ENCODE measurements at places on chromosomes 7 and 10. TPM values are rescaled to one million over a fixed set of nuclear protein-coding genes. Genes with fewer than 3 reads are reported as not detected.
A peak's percentile ranks its signal among the peaks of the same experiment; 100 is the strongest.

MLXIPL gene
- polyA plus RNA-seq, result not detected

SFTPA1 gene
- polyA plus RNA-seq, result not detected

ZNF25 gene
- 6.0 TPM for polyA plus RNA-seq

VGF gene
- 0.14 TPM for polyA plus RNA-seq

COL17A1 gene
- polyA plus RNA-seq, result 0.12 TPM

RSPH10B gene
- not detected for polyA plus RNA-seq

RPEL1 gene
- 0.18 TPM for polyA plus RNA-seq

THNSL1 gene
- polyA plus RNA-seq, result 2.2 TPM

TMEM196 gene
- polyA plus RNA-seq, result not detected

HMX3 gene
- not detected for polyA plus RNA-seq

DNA sequence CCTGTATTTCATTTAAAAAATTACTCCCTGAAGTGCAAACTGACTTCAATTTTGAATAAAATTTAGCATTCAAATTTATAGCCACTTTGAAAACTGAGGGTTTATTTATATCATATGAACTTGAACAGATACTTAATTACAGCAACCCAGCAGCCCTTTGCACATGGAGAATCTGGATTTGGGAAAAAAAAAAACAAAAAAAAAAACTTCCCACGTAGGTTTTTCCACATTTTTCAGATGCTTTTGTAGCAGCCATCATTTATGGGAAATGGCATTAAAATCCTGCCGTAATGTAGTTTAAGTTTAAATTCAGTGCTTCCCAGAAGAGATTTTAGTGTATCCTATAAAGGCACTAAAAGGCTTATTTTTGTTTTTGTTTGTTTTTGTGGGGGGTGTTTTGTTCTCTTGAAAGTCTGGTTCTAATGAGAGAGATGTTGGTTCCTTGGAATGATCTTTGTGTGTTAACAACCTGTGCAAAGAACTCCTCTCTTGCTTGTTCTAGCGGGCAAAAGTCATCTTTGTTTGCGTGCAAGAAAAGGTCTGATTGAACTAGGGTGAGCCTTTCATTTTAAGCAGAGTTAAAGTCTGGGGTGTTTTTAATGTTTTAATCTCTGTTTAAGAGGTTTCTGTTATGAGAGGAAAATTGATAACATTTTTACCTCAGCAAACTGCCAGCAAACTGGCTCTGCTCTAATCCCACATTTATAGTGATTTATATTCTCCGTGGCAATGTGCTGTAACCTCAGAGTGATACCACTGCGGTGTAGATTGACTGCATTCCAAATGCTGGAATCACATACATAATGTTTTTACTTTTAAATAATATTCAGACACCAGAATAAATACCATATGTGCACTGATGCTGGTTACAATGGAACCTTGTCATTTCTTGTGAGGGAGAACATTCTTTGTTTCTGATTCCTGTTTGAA, 105.5 kb downstream of the WNT2 start:
- H3K4me3 ChIP-seq, result no peak overlapping the region
- no peak overlapping the region for H3K27ac ChIP-seq
- peaks cover 2% of the 10 kb centered on the region for H3K36me3 ChIP-seq
- peak; percentile 26 for DNase-seq
- no peaks in the 10 kb centered on the region for H3K27me3 ChIP-seq

GRCh38 chr7:11804621-11805020, 27.4 kb downstream of the THSD7A start:
- no peaks in the 10 kb centered on the region for H3K4me1 ChIP-seq
- no peak overlapping the region for H3K27ac ChIP-seq
- H3K27me3 ChIP-seq, result no peaks in the 10 kb centered on the region
- H3K36me3 ChIP-seq, result no peaks in the 10 kb centered on the region

GRCh38 chr10:27741173-27742091, 4.2 kb downstream of the MKX start:
- DNase-seq, result no peak
- peaks cover 42% of the 10 kb centered on the region for H3K27me3 ChIP-seq
- H3K4me1 ChIP-seq, result no peaks in the 10 kb centered on the region
- no peaks in the 10 kb centered on the region for H3K36me3 ChIP-seq

GRCh38 chr10:91787810-91788209, 10.4 kb upstream of the TNKS2 start:
- no peaks in the 10 kb centered on the region for H3K36me3 ChIP-seq
- H3K27ac ChIP-seq, result no peak overlapping the region
- no peaks in the 10 kb centered on the region for H3K27me3 ChIP-seq
- H3K4me1 ChIP-seq, result no peaks in the 10 kb centered on the region
- H3K4me3 ChIP-seq, result no peak overlapping the region

DNA sequence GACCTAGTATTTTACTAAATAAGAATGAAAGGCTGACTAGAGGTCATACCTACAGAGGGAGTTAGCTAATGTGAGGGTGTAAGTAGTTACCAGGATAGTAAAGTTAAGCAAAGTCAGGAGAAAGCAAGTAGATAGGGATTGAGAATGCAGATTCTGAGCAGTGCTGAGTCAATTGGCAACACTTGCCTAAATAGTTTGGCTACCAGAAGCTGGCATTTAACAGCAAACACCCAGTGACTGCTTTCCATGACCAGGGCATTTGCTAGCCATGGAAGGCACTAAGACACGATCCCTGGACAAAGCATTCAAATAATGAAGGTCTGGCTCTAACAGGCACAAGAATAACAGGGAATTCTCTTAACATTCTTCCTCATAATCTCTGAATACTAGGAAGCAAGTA, 25.9 kb downstream of the TNKS2 start:
- no peak overlapping the region for H3K4me3 ChIP-seq
- H3K36me3 ChIP-seq, result peaks cover 9% of the 10 kb centered on the region
- H3K27ac ChIP-seq, result no peak overlapping the region
- no peaks in the 10 kb centered on the region for H3K4me1 ChIP-seq
- DNase-seq, result no peak

DNA sequence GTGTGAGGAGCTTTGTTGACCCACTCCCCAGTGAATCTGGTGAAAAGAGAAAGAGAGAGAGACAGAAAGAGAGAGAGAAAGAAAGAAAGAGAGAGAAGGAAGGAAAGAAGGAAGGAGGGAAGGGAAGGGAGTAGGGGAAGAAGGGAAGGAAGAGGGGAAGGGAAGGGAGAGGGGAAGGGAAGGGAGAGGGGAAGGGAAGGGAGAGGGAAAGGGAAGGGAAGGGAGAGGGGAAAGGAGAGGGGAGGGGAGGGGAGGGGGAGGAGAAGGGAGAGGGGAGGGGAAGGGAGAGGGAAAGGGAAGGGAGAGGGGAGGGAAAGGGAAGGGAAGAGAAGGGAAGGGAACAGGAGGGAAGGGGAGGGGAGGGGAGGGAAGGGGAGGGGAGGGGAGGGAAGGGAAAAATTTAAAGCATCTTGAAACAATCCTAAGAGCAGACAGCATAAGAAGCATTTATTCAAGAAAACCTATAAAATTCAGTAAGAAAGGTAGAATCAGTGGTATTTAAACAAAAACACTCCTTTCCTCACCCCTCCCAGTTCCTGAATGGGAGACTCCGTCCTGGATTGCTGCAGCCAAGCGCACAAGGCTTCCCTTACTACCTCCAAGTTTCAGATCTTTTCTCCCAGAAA, 846.2 kb upstream of the POM121L12 start:
- no peaks in the 10 kb centered on the region for H3K36me3 ChIP-seq
- no peak overlapping the region for H3K27ac ChIP-seq
- H3K4me1 ChIP-seq, result no peaks in the 10 kb centered on the region
- no peak for DNase-seq
- no peak overlapping the region for H3K4me3 ChIP-seq

GRCh38 chr10:17756557-17757217, 4.7 kb downstream of the TMEM236 start:
- no peak overlapping the region for H3K27ac ChIP-seq
- no peaks in the 10 kb centered on the region for H3K36me3 ChIP-seq
- no peaks in the 10 kb centered on the region for H3K4me1 ChIP-seq
- DNase-seq, result no peak

- no peaks in the 10 kb centered on the region for H3K36me3 ChIP-seq
- H3K27ac ChIP-seq, result no peak overlapping the region
- no peak overlapping the region for H3K4me3 ChIP-seq
- H3K27me3 ChIP-seq, result no peaks in the 10 kb centered on the region
Observed at GRCh38 chr7:11416641-11417458, 415.1 kb downstream of the THSD7A start.

DNA sequence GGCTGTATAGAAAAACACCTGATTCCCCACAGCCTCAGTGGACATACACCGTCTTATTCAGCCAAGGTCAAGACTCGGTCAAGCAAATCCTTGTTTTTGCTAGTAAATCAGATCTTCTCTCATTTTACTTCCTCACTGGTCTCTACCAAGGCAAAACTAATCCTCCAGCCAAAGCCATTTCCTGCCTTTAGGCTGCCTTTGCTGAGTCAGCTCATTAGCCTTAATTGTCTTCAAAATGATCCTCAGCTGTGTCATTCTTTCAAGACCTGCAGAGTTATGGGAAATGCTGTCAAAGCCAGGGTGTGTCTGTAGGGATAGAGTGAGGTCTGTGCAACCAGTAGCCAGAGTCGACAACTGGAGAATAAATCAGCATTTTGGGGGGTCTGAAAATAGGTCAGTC, 107.2 kb upstream of the FAM180A start:
- no peaks in the 10 kb centered on the region for H3K36me3 ChIP-seq
- H3K27ac ChIP-seq, result no peak overlapping the region
- no peak overlapping the region for H3K4me3 ChIP-seq

GRCh38 chr7:153430931-153431330, 621.3 kb upstream of the DPP6 start:
- H3K27me3 ChIP-seq, result no peaks in the 10 kb centered on the region
- no peak overlapping the region for H3K27ac ChIP-seq
- no peaks in the 10 kb centered on the region for H3K4me1 ChIP-seq
- H3K36me3 ChIP-seq, result no peaks in the 10 kb centered on the region

DNA sequence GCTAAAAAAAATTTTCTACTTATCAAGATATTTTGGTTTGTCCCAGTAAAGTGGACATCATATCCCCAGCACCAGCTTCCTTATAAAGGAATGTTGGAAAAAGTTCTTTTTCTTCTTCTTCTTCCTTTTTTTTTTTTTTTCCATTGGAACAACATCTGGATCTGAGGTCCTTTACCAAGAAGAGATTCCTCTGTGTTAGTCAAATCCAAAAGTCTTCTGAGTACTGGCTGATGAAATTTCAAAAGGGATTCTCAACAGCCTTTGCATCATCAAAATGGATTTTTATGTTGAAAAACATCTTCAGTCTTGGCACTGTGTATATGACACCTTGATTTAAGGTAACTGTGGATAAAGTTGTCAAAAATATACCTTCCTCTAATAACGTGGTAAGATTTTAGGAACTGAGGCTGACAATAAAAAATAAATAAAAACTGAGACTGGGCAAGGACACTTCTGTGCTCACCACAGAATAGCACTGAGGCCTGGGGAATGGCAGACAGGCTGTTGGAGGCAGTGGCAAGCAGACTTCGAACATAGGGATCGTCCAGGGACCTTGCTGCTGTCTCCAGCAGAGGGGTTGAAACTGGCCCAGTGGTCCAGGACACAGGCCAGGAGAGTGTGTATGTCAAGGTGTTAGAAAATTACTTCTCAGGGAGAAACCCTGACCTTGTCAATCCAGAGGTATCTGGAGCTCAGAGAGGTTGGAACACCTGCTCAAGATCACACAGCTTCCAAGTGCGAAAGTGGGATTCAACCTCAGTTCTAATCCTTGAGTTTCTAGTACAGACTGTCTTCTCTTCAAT, 130.4 kb downstream of the PTPN20 start:
- H3K27ac ChIP-seq, result no peak overlapping the region
- no peaks in the 10 kb centered on the region for H3K27me3 ChIP-seq
- no peak overlapping the region for H3K4me3 ChIP-seq
- no peaks in the 10 kb centered on the region for H3K36me3 ChIP-seq
- H3K4me1 ChIP-seq, result no peaks in the 10 kb centered on the region

- no peaks in the 10 kb centered on the region for H3K4me1 ChIP-seq
- H3K27me3 ChIP-seq, result no peaks in the 10 kb centered on the region
- H3K36me3 ChIP-seq, result no peaks in the 10 kb centered on the region
Observed at GRCh38 chr7:25392588-25393338, 164.5 kb upstream of the NPVF start.

DNA sequence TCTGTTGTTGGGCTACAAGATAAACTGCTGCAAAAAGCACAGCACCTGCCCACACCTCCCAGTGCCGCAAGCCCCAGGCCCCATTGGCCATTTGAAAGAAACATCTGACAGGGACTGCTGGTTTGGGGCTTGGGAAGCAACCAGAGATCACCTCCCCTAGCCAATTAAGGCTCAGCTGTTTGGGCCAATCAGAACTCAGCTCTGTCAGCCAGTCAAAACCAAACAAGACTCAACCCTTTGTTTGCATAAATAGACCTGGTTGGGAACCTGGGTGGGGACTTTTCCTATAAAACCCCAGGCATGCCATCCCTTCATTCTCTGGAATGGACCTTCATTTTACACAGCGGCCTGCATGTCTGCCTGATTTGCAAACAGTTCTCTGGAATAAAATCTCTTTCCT, 17.2 kb upstream of the NME8 start:
- no peak overlapping the region for H3K27ac ChIP-seq
- no peak for DNase-seq
- no peaks in the 10 kb centered on the region for H3K27me3 ChIP-seq
- no peak overlapping the region for H3K4me3 ChIP-seq

DNA sequence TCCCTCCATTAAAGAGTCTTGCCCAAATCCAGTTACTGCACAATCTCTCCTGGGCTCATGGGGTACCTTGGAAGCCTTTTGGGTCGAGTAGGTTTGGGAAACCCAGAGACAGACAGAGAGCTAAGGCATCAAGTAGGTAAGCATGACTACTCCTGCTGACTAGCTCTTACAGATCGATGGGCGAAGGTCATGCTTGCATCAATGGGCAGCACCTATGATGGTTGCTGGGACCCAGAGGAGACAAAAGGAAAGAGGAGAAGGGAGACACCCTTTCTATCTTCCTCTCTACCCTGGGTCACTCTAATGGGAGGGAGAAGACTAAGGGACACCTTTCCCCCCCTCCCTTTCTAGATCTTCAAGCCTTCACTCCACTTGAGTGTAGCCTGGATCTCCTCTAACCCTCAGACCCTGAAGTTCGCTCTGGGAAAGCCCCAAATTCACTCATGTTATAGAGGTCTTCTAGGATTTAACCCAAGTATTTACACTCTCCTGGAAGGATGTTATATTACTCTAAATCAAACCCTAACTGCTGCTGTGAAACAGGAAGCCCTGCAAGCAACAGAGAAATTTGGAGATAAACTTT, 31.6 kb upstream of the ZNF746 start:
- H3K36me3 ChIP-seq, result no peaks in the 10 kb centered on the region
- peak; percentile 21 for DNase-seq
- H3K27ac ChIP-seq, result no peak overlapping the region
- no peaks in the 10 kb centered on the region for H3K4me1 ChIP-seq

GRCh38 chr10:122232769-122233168, 38.3 kb upstream of the BTBD16 start:
- peak; percentile 93 for DNase-seq
- no peaks in the 10 kb centered on the region for H3K4me1 ChIP-seq
- H3K4me3 ChIP-seq, result no peak overlapping the region
- peaks cover 6% of the 10 kb centered on the region for H3K36me3 ChIP-seq

DNA sequence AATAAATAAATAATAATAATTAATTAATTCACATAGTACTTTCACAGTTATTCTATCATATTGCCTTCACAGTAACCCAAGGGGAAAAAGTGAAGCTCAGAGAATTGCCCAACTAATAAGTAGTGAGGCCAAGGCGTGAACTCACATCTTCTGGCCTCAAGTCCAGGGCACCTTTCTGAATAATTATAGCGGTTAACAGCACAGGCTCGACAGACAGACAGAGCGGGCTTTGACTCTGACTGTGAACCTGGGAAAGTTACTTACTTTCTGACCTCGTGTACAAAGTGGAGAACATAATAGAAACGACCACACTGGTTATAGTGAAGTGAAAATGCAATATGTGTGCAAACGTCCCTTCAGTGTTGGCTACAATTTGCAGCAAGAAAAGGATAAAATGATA, 5.7 kb upstream of the SMKR1 start:
- no peaks in the 10 kb centered on the region for H3K27me3 ChIP-seq
- no peaks in the 10 kb centered on the region for H3K36me3 ChIP-seq
- peaks cover 7% of the 10 kb centered on the region for H3K4me1 ChIP-seq
- H3K27ac ChIP-seq, result no peak overlapping the region

GRCh38 chr10:63462442-63462841, 3.3 kb downstream of the JMJD1C start:
- no peak for DNase-seq
- no peaks in the 10 kb centered on the region for H3K27me3 ChIP-seq
- no peaks in the 10 kb centered on the region for H3K36me3 ChIP-seq
- no peak overlapping the region for H3K4me3 ChIP-seq
